ENCODE measurements at places on chromosomes 6 and 20. TPM values are rescaled to one million over a fixed set of nuclear protein-coding genes. Genes with fewer than 3 reads are reported as not detected.

DNA sequence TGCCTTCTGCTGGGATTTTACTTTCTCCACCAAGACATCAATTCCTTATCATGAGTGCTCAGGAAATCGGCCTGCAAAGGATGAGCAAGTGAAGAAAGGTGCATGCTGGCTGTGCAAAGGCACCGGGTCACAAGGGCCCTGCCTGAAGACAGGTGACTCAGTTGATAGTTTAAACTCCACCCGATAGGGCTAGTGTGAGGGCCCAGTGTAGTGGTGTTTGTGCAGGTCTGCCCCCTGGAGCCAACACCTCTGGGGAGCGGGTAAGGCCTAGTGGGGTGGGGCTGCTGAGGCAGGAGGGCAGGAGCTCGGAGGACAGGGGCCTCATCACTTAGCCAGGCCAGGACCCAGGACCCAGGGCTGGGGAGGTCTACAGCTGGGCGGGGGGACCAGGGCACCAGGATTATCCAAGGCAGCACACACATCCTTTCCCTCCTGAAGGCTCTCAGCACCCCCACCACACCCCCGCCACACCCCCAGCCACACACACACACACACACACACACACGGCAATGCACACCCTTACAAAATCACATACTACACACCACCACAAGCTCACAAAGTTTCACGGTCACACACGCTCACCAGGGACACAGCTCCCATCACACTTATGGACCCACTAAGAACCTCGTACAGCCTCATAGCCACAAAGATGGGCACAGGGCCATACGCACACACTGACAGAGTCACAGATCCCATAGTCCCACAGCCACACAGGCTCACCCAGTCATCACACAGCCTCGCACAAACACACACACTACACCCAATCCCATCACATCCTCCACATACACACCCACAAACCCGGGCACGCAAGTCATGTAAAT, 75.4 kb downstream of the GRM4 start:
- DNase-seq: no peak

EPHA7 gene
- total RNA-seq: 0.87 TPM

DNA sequence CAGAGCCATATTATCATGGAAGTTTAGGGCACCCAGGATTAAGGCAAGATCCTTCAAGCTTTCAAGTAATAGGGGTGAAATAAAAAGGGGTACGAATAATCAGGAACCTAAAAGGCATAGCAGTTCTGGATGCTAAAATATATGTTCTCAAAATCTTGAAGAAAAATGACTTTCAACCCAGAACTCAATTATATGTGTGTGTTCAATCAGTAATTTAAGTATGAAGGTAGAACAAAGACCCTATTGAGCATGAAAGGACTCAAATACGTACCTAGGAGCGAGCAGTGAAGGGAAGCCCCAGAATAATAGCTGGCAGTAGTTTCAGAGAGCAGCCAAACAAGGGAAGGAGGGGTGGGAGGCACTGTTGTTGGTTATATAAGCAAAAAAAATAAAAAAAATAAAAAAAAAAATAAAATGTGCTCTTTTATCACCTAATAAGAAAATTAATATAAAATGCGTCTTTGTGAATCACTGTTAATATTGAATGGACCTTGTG, 45.4 kb downstream of the MYO6 start:
- no peak for DNase-seq

DNA sequence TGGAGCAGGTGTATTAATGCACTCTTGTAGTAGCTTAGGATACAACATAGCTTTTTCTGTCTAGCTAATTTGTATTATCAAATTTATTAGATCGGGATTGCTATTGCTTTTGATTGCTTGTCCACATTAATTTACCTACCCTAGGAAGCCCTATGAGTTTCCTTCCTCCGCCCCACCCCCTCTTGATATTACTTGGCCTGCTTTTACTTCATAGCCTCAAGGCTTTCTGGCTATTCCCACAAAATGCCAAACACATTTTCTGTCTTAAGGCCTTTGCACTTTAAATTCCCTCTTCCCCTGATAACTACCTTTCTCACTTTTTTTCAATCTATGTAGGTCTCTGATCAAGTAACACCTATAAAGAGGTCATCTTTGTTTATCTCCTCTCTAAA, 99.1 kb upstream of the PRSS16 start:
- no peak for DNase-seq

DNA sequence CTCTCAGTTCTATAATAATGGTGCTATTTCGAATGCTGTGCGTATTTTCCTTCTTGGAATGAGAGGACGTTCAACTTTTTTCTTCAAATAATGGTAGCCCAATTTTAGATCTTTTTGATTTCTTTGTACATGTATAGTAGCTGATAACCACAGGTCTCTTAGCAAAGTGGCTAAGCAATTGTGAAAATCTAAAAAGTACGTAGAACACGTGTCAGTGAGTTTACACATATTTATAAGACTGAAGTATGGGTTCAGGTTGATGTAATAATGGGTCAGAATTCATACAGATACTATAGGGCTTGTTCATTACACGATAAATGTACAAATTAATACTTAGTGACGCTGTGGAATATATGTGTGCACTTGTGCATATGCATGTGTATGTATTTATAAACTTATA, 1.3 kb downstream of the SMIM13 start:
- DNase-seq: no peak

ARMC2 gene
- 4.8 TPM for total RNA-seq

HLA-DQB1 gene
- 1.8 TPM for total RNA-seq

DNA sequence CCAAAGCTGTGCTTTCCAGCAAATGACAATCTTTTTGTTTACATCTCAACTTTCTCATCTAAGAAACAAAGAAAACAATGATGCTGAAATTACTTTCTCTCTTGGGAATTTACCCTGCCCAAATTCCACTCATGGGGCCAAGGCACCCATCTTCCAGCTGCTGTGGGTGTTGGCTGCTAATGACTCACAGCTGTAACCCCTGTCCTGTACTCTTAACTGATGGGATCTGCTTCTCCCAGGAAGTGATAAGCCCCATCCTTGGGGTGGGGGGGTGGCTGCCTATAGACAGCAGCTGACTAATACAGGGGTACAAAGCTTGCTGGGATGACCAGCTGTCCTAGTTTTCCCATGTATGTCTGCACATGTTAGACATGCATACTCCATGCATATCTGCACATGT, 938.6 kb downstream of the C6orf118 start:
- DNase-seq: no peak

Measured in renal cortical epithelial cell (primary cell).